Activated T-cell treated with anti-CD3 and anti-CD28 coated beads for 1 hour (primary cell): ENCODE measurements at places on chromosomes 5 and 9.

GRCh38 chr9:14428781-14429230 lies 114.9 kb upstream of the NFIB start:
- no peak for DNase-seq

- no peak for DNase-seq
These were observed 46.7 kb downstream of the MYO10 start for GRCh38 chr5:16889203-16889971.

- no peak for DNase-seq
These were observed 53.5 kb downstream of the PHF2 start for GRCh38 chr9:93629920-93630319.

DNA sequence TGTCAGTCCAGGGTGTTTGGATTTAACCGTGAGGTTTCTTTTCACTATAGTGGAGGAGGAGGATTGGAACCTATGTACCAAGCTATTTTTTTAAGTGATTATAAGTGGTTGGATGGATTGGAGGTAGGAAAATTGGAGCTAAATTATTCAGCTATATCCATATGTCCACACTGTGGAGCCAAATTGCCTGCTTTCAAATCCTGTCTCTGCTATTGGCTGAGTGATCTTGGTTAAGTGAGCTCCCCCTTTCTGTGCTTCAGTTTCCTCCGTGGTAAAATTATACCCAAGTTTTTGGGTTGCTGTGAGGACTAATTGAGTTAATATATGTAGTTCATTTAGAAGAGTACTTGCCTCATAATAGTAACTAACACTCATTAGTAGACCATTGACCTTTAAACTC lies 2.5 kb downstream of the CENPP start:
- no peak for DNase-seq

- no peak for DNase-seq
These were observed 60.4 kb downstream of the DEPDC1B start for GRCh38 chr5:60639544-60639943.
